ENCODE measurements at places on chromosomes 7 and 10.

- no peak for DNase-seq
These were observed 142.6 kb upstream of the KAT6B start for GRCh38 chr10:74683621-74684364.

- DNase-seq: no peak
These were observed 33.0 kb upstream of the PPP1R3C start for GRCh38 chr10:91665842-91666241.

DNA sequence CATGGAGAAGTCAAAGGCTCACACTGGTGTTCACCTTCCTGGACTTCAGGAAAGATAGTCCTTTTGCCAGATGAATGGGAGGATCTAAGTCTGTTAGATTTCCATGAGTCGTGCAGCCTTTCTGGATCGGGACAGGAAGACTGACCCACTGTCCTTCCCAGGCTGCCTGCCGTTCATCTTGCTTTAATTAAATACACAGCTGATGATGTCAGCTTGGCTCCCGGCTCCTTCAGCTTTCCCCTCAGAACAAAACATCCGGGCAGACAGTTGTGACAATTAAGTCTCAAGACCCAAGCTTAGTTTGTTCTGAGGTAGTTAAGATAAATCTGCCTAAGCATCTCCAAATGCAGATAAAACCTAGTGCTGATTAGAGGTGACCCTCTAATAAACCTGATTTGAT lies 58.6 kb downstream of the AUTS2 start:
- no peak for DNase-seq

- DNase-seq: no peak
These were observed 111.4 kb upstream of the GLCCI1 start for GRCh38 chr7:7857143-7857583.

- DNase-seq: no peak
These were observed 4.4 kb downstream of the BAG3 start for GRCh38 chr10:119655566-119656001.

DNA sequence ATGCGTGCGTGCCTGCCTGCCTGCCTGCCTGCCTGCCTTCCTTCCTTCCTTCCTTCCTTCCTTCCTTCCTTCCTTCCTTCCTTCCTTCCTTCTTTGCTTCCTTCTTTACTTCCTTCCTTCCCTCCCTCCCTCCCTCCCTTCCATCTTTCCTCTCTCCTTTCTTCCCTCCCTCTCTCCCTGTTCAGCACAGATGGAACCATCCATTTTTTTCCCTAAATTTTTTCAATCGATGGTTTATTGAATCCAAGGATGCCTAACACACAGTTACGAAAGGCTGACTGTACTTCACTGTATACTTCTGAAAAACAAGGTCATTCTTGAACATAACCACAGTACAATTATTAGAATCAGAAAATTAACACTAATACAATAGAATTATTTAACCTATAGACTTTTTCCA lies 53.8 kb downstream of the ABCA13 start:
- DNase-seq: no peak

GRCh38 chr7:112790586-112791003 lies 402 bp upstream of the TMEM168 start:
- DNase-seq: no peak

DNA sequence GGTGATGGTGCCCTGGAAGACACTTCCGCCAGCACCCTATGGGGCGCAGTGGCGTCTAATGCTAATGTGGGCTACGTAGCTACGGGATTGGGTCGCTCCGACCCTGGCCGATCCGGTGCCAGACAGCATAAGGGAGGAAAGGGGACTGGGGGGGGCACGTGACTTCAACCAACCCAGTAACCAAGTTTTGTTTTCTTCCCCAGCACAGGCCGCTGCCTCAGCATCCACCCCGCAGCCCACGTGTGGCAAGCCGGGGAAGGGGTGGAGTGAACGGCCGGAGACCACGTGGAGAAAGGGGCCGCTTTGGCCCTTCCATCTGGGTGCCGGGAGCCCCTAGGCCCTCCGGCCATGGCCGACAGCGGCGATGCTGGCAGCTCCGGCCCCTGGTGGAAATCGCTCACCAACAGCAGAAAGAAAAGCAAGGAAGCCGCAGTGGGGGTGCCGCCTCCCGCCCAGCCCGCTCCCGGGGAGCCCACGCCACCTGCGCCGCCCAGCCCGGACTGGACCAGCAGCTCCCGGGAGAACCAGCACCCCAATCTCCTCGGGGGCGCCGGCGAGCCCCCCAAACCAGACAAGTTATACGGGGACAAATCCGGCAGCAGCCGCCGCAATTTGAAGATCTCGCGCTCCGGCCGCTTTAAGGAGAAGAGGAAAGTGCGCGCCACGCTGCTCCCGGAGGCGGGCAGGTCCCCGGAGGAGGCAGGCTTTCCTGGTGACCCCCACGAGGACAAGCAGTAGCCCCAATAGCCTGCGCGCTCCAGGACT lies 2.5 kb downstream of the PRR15 start:
- DNase-seq: no peak
